ENCODE measurements at places on chromosomes 2 and 18.

DNA sequence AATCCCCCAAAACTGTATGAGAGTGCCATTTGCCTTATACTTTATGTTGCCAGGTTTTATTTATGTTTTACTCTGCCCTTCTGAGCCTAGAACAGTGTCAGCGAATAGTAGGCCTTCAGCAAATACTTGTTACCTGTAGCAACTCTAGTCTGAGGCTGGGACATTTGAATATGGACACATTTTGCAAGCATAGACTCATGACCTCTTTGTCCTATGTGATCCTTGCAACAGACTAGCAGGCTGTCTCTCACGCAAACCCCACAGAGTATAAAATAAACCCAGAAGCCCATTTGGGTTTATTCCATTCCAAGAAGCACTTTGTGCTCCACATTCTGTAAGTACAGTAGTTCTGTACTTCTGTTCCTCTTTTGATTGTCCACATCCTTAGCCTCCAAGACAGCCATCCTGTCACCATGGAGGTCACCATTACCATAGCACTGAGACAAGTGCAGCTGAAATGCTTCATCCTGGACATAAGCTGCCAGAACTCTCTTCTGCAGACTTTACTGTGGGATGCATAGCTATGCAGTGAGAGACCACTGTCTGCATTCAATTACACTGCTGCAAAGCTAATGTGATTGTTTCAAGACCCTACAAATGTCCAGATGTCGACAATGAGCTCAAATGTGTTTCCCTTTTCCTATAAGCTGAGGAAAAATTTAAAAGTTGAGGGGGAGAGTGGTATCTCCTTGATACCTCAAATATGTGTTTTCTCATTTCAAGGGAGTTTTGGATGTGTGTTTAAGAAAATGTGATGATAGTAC, 425.7 kb downstream of the PID1 start:
- no peaks in the 10 kb centered on the region for H3K36me3 ChIP-seq
- no peaks in the 10 kb centered on the region for H3K4me1 ChIP-seq
- no peaks in the 10 kb centered on the region for H3K27me3 ChIP-seq
- H3K4me3 ChIP-seq: no peak overlapping the region

GRCh38 chr18:77069482-77069881, 63.1 kb downstream of the MBP start:
- no peaks in the 10 kb centered on the region for H3K4me1 ChIP-seq
- H3K27me3 ChIP-seq: peaks cover 4% of the 10 kb centered on the region
- no peak for DNase-seq

GRCh38 chr2:109436610-109437225, 177.0 kb downstream of the SEPTIN10 start:
- peaks cover 4% of the 10 kb centered on the region for H3K27me3 ChIP-seq
- H3K4me1 ChIP-seq: no peaks in the 10 kb centered on the region
- no peak overlapping the region for H3K27ac ChIP-seq
- H3K4me3 ChIP-seq: no peak overlapping the region
- no peaks in the 10 kb centered on the region for H3K36me3 ChIP-seq

DNA sequence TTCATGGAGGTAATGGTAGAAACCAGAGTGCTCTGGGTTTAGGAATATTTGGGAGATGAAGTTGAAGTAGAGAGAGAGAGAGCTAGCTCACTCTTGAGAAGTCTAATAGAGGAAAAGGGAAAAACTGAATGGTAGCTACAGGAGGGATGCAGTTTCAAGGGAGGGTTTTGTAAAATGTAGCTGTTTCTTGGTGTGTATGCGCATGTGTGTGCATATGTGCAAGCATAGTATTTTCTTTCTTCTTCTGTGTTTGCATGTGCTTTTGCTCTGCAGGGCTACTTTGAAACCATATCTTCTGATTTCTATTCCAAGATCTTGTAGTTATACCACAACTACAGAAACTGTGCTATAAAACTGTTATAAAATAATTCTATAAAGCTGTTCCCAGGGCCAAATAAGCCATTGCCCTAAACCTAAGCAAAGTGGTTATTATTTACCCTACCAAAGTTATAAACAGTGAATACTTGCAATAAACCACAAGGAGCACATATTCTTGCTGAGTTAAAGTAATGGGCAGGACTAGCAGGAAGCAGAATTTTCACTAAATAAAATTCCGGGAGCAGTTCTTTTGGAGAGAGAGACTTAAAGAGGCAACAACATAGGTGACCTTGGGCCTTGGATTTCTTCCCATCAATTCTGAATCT, 145.3 kb upstream of the ZNF521 start:
- DNase-seq: no peak
- H3K27ac ChIP-seq: no peak overlapping the region
- H3K4me1 ChIP-seq: no peaks in the 10 kb centered on the region
- H3K27me3 ChIP-seq: no peaks in the 10 kb centered on the region
- no peaks in the 10 kb centered on the region for H3K36me3 ChIP-seq
- H3K4me3 ChIP-seq: no peak overlapping the region

- DNase-seq: no peak
- no peak overlapping the region for H3K4me3 ChIP-seq
- no peaks in the 10 kb centered on the region for H3K36me3 ChIP-seq
- no peaks in the 10 kb centered on the region for H3K4me1 ChIP-seq
- no peaks in the 10 kb centered on the region for H3K27me3 ChIP-seq
Measured at GRCh38 chr2:167769020-167769419, 478.4 kb downstream of the STK39 start.

GRCh38 chr2:23434721-23435121, 49.7 kb downstream of the KLHL29 start:
- H3K27ac ChIP-seq: no peak overlapping the region
- H3K36me3 ChIP-seq: no peaks in the 10 kb centered on the region
- no peak for DNase-seq
- no peak overlapping the region for H3K4me3 ChIP-seq

GRCh38 chr2:196399722-196400691, 228.6 kb upstream of the STK17B start:
- DNase-seq: no peak
- H3K4me1 ChIP-seq: no peaks in the 10 kb centered on the region
- H3K27me3 ChIP-seq: no peaks in the 10 kb centered on the region
- H3K36me3 ChIP-seq: no peaks in the 10 kb centered on the region
- peak overlapping the region; percentile 65 for H3K27ac ChIP-seq

DNA sequence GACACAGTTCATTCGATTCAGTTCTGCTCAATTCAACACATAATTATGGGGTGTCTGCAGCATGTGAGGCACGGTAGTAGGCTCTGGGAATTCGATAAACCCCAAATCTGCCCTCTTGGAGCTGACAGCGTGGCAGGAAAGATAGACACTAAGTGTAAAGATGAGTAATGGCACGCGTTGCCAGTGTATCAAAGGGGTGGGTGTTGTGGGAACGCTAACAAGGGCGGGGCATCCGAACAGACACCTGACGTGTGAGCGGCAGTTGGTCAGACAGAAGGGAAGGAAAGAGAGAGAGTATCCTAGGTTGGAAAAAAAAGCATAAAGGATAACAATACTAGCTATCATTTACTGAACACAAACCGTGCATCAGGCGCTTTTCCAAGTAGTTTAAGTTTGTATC, 125.7 kb upstream of the HAAO start:
- H3K27me3 ChIP-seq: no peaks in the 10 kb centered on the region
- no peak overlapping the region for H3K4me3 ChIP-seq
- peaks cover 21% of the 10 kb centered on the region for H3K4me1 ChIP-seq
- no peak overlapping the region for H3K27ac ChIP-seq
- H3K36me3 ChIP-seq: no peaks in the 10 kb centered on the region
- peak; percentile 56 for DNase-seq

- no peak overlapping the region for H3K27ac ChIP-seq
- DNase-seq: no peak
- no peak overlapping the region for H3K4me3 ChIP-seq
- H3K36me3 ChIP-seq: no peaks in the 10 kb centered on the region
- no peaks in the 10 kb centered on the region for H3K4me1 ChIP-seq
Measured at GRCh38 chr2:174645296-174645695, 47.7 kb upstream of the WIPF1 start.

DNA sequence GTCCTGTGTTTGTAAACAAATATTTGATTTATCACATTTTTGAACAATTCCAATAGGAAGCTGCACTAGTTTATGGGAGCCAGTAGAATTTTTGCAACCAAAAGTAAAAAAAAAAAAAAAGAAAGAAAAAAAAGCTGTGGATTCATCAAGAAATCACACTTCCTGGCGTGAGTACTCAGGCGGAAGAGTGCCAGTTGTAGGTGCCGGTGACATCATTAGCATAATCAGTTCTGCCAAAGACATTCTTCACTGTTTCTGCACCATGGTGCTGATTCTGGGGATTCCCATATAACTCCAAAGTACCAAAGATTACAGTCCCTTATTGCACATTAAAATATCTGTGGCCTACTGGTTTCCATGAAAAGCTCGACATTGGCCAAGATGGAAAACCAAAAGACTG, 32.8 kb downstream of the RAPGEF4 start:
- no peaks in the 10 kb centered on the region for H3K4me1 ChIP-seq
- no peak overlapping the region for H3K4me3 ChIP-seq
- no peaks in the 10 kb centered on the region for H3K36me3 ChIP-seq
- 0 out of 2 replicates have a peak, but pooled peaks cover 6% of the 10 kb centered on the region for H3K27me3 ChIP-seq
- DNase-seq: no peak
- H3K27ac ChIP-seq: no peak overlapping the region

DNA sequence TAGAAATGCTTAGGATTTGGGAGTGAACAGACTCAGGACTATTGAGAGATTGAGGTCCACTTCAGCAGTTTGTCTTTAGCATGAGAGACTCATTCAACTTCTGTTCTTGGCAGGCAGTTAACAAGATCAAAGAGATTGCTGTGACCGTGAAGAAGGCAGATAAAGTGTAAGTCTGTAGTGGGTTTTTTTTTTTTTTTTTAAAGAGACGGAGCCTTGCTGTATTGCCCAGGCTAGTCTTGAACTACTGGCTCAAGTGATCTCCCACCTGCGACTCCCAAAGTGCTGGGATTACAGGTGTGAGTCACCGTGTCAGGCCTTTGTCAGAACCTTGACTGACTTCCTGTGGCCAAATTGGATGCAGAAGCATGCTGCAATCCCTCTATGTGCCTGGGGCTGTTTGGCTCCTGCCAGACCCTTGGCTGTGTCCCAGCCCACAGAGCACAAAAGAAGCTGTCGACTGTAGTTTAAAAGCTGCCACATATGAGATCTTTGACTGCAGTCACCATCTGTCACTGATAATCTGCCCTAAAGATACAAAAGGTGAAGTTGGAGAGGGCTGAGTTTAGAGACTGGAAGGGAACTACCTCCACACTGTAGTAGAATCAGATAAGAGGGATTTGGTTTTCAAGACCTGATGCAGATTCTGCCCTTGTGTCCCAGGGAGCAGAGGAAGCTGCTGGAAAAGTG, 9.9 kb downstream of the CCT7 start:
- H3K4me3 ChIP-seq: no peak overlapping the region
- peaks cover 96% of the 10 kb centered on the region for H3K36me3 ChIP-seq

- H3K27ac ChIP-seq: no peak overlapping the region
- no peak overlapping the region for H3K4me3 ChIP-seq
- no peaks in the 10 kb centered on the region for H3K4me1 ChIP-seq
- H3K27me3 ChIP-seq: peaks cover 45% of the 10 kb centered on the region
- DNase-seq: no peak
- H3K36me3 ChIP-seq: no peaks in the 10 kb centered on the region
Measured at GRCh38 chr18:10035281-10035991, 121.6 kb downstream of the VAPA start.

GRCh38 chr18:32530947-32531651, 60.4 kb upstream of the GAREM1 start:
- no peak overlapping the region for H3K27ac ChIP-seq
- no peak overlapping the region for H3K4me3 ChIP-seq
- no peaks in the 10 kb centered on the region for H3K27me3 ChIP-seq
- no peaks in the 10 kb centered on the region for H3K4me1 ChIP-seq
- no peaks in the 10 kb centered on the region for H3K36me3 ChIP-seq

GRCh38 chr2:11833601-11834000, 87.2 kb downstream of the LPIN1 start:
- H3K27me3 ChIP-seq: no peaks in the 10 kb centered on the region

DNA sequence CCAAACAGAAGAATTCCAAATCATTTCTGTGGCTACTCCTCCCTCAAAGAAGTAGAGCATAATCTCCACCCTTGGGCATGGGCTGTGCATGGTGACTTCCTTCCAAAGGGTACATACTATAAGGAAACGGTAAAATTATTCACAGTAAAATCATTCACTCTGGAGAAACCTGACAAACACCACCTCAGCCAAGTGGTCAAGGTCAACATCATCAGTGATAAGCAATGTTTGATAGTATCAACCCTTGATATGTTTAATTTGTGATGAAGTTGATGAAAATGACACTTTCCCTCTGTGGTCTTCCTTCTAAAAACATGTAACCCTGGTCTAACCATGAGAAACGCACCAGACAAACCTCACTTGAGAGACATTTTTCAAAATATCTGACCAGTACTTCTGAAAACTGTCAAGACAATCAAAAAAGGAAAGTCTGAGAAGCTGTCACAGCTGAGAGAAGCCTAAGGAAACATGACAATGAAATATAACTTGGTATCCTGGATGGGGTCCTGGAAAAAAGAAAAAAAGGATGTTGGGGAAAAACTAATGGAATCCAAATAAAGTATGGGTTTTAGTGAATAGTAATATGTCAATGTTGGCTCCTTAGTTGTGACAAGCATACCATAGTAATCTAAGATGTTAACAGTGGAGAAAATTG, 9.4 kb upstream of the TXNDC2 start:
- H3K27ac ChIP-seq: peak overlapping the region; percentile 97
- H3K36me3 ChIP-seq: no peaks in the 10 kb centered on the region
- DNase-seq: no peak
- H3K27me3 ChIP-seq: no peaks in the 10 kb centered on the region
- H3K4me1 ChIP-seq: peaks cover 64% of the 10 kb centered on the region

DNA sequence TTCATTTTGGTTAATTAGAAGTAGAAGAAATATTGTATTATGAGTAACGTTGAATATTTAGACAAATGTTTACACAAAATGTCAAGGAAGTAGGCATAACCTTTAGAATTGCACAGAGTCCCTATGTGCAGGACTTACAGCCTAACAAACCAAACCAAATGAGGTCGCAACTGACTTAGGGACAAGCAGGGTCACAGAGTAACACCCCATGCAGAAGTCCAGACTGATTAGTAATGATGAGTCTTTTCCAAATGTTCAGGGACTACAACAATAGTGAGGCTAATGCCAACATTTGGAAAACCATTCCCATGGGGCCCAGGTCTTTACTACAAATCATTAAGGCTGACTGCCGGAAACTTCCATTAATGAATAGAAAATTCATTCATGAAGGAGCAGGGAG, 452.5 kb upstream of the CHAC2 start:
- DNase-seq: no peak
- no peaks in the 10 kb centered on the region for H3K4me1 ChIP-seq
- no peak overlapping the region for H3K4me3 ChIP-seq
- no peak overlapping the region for H3K27ac ChIP-seq

- no peaks in the 10 kb centered on the region for H3K4me1 ChIP-seq
- no peak for DNase-seq
- no peak overlapping the region for H3K27ac ChIP-seq
Measured at GRCh38 chr2:137872577-137872976, 91.7 kb upstream of the HNMT start.

DNA sequence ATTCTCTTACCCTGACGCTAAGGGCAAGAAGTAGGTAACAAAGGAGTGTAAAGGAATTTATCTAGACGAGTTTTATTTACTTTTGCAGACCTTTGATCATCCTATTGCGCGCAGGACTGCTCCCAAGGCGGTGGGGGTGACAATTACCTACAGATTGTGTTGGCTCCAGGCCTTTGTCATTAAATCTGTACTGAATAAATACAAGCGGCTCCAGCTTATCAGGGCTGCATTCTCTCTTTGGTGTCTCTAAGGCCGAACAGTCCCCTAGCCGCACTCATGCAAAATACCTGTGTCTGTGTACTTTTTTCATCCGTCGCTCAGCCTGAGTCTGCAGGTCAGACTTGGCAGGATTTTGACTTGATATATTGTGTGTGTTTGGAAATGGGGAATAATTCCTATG, 57.9 kb upstream of the DYSF start:
- no peaks in the 10 kb centered on the region for H3K4me1 ChIP-seq
- peaks cover 86% of the 10 kb centered on the region for H3K36me3 ChIP-seq
- DNase-seq: no peak
- H3K27ac ChIP-seq: no peak overlapping the region
- H3K4me3 ChIP-seq: no peak overlapping the region
- no peaks in the 10 kb centered on the region for H3K27me3 ChIP-seq

Measured in K562 (cell line).